ENCODE measurements at places on chromosomes 6 and 20. TPM values are rescaled to one million over a fixed set of nuclear protein-coding genes. Genes with fewer than 3 reads are reported as not detected.

Gene PIGT
- total RNA-seq = 91.3 TPM

Gene PLG
- total RNA-seq = not detected

Gene CNR1
- 3.2 TPM for total RNA-seq

Gene THBD
- 19.9 TPM for total RNA-seq

Gene TREM1
- 8.6 TPM for total RNA-seq

Gene GSTA2
- total RNA-seq = not detected

Gene C2
- total RNA-seq = 2.2 TPM

Gene PRDM13
- total RNA-seq = not detected

Gene KHDC1L
- not detected for total RNA-seq

Data from cardiac atrium fibroblast (primary cell).